K562 (cell line): ENCODE measurements at places on chromosomes 5 and 9. TPM values are rescaled to one million over a fixed set of nuclear protein-coding genes. Genes with fewer than 3 reads are reported as not detected.

The OR1Q1 gene
- polyA plus RNA-seq = not detected in 2 replicates

The RFESD gene
- polyA plus RNA-seq = 102 and 125 TPM in 2 replicates

The SPATA31A3 gene
- 0.11 TPM in 1 of 2 replicates, not detected in the other for polyA plus RNA-seq

The FOXD4L3 gene
- polyA plus RNA-seq = not detected in 2 replicates

The GPR151 gene
- not detected in 2 replicates for polyA plus RNA-seq

The SERF1A gene
- 0.38 and 3.2 TPM in 2 replicates for polyA plus RNA-seq

The NTNG2 gene
- 0.01 TPM in 1 of 2 replicates, not detected in the other for polyA plus RNA-seq

DNA sequence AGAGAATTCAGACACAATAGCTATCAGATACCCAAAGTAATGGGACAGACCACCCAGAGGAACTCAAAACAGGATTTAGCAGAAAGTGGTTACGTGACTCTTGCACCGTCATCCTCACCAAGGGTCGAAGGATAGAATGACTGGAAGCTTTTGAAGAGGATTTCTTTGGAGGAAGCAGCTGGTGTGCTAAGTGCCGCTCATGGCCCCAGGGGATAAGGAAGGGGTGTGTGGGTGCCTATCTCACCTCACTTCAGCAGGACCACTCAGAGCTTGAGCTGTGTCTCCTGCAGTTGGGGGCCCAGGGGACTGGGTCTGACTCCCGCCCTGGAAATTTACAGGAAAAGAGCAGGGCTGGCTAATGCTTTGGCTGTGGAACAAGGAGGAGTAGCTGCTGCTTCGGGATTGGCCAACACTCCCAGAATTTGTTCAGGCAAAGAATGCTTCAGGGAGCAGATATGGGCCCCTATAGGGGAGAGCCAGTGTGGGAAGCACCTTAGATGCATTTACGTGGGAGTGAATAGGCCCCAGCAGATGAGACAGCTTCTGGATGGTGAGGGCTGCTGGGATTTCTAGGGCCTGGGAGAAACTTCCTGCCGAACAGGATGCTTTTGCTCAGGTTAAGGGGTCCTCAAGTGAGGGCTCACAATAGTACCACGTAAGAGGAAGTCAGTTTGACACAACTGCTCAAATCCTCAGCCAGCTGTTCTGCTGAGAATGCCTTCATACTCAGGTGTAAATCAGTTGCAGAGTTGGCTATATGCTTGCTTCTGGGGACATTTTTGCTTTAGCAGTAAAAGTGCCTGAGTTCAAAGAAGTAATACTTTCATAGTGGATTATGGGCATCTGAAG is 29.1 kb upstream of the TOMM5 start:
- DNase-seq = no peak

DNA sequence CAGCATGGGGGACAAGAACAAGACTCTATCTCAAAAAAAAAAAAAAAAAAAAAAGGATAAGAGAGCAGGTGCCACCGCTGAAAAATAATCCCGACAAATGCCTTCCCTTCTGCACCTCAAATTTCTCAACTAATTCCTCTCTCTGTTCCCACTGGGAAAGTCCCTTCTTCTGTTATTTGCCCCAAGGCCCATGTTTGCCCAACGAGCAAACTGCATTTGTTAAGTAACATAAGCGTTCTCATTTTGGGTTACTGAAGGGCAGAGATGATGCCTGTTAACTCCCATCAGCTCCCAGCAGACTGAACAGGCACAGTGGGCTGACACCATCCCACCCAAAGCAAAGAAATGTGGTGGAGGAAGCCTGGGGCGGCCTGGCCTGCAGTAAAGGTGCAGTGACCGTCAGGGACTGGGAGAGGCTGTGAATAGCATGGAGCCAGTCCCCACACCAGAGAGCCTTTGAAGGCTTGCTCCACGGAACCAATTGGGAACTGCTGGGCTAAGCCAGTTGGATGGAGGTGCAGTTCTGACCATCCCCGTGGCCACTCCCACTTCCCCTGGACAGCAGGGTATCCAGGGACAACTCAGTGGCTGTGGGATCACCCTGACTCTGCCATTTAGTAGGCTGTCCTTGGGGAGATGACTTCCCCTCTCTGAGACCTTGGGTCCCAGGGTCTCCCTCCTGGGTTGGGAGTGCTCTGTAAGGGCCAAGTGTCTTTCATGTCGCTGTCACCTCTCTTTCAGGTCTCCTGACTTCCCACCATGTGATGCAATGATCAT is 149.7 kb upstream of the IER5L start:
- no peak for DNase-seq

GRCh38 chr5:135220394-135221186 is 178.4 kb downstream of the MACROH2A1 start:
- DNase-seq = no peak

DNA sequence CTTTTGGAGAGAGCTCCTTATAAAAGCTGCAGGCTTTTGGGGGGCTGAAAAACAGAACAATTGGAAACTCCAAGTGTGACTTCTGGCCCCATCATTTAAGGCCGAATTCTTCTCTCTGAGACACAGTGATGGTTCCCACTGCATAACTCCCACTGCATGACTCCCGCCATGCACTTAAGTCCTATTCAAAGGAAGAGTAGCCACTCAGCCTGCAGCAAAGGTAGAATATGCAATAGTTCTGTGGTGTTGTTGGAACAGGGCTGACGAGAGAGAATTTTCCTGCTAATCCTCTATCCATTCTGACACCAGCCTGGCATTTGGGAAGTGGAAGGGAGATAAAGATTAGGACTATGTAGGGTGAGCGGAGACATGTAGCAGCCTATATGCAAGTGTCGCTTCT is 185.6 kb upstream of the ZNF462 start:
- DNase-seq = no peak

DNA sequence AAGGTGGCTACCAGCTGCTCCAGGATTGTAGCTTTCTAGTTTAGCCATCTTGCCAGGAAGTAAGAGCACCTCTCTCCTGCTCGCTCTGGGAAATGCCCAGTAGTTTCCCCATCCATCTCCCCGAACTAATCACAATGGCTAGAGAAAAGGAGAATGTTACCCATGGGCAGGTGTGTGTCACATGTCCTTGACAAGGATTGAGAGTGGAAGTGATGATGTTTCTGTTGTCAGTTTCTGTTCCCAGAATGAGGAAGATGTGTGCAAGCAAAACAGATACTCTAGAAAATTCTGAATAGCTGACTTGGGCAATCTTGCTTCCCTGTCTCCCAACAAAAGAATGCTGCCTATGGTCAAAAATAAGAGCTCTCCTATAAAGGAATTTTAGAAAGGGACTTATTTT is 429.5 kb downstream of the EBF1 start:
- DNase-seq = no peak

GRCh38 chr5:141326088-141326854 is 4.0 kb upstream of the PCDHGA1 start:
- peak; percentile 63 for DNase-seq

DNA sequence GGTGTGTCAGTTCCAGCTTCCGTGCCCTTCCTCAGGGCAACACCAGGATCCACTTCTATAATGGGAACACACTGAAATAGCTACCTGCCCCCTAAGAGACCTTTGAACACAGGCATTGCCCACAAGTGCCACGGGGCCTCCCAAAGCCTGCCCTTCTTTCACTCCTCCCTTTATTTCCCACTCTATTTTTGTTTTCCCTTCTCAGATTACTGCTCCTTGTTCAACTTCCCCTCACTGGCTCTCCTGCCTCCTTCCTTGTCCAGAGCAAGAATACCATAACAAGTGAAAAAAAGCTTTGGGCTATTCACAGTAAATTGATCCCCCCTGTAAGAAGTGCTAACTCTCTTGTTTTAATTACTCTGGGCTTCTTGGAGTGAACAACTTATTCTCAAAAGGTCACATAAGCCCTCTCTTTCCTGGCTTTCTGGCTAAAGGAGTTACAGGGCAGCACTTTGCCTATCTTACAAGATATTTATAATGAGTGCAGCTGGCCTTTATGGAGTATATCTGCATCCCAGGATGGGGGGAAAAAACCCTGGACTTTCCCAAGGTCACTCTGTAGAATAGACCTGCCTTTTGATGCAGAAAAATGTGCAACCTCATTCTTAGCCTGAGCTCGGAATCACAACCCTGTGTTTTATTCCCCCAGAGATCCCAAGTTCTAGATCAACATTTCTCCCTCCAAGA is 11.3 kb downstream of the CTXN3 start:
- DNase-seq = no peak

DNA sequence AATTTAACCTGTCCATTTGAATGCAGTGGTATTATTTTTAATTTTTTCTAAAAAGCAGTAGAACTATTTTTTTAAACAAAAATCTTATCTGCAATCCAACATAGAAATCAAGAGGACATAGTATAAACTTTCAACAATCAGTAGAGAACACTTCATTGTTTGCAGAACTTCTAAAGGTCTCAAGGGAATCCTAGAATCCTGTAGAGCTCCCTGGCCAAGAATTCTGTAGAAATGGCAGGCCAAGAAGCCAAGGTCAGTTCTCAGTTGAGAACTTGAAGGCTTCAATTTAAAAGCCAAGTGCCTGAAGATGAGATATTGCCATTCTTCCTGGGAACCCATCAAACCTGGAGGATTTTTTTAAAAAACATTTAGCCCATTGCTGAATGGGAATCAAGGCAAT is 199.2 kb upstream of the KLF4 start:
- no peak for DNase-seq

DNA sequence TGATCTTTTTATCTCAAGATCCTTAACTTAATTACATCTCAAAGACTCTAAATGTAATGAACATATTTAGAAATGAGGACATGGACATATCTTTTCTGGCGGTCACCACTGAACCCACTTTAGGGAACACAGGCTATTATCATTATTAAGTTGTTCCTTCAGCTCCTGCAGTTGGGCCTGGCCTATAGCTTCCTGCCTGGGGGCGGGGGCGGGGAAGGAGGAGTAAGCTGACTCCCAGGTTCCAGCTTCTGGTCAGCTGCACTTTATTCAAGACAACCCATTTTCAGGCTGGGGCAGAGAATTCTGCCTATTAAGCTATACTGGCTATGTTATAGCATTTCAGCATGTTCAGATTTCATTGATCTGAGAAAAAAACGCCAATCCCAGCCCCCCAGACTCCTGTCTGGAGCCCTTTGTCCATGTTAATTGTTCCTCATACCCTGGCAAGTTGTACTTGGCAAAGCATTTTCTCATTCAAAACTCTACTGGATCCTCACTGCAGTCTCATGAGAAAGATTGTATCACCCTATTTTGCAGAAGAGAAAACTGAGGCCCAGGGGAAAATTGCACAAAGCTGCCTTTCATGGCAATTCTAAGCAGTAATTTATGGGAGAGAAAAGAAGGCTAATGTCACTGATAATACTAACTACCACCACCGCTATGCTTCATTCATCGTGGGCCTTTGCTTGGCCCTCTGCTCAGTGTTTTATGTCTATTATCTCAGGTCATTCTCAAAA is 25.1 kb downstream of the COL15A1 start:
- DNase-seq = peak; percentile 31

GRCh38 chr9:35341585-35341984 is 148.3 kb upstream of the RUSC2 start:
- no peak for DNase-seq

DNA sequence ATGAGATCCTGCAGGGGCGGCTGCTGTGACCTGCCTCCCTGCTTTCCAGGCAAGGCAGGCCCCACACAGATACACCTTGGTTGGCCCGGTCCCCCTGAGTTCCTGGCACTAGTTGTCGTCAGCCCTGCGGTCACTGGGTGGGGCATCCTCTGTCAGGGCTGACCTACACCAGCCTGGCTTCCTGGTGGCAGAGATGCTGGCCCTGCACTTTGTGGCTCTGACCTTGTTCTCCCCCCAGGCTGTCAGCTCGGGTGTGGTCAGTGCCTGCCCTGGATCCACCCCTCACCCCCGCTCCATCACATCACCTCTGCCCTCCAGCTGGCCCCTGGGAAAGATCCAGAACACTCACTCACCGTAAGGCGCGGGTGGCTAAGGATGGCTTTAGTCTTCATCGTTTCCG is 74.1 kb downstream of the PHF2 start:
- no peak for DNase-seq

GRCh38 chr5:36459176-36460135 is 146.9 kb upstream of the SLC1A3 start:
- DNase-seq = peak; percentile 68

GRCh38 chr5:126600631-126601511 is at the start of gene PHAX:
PHAX (plus strand) TSS chr5:126600947; CDS start chr5:126600963, 16 bp downstream.
- peak; percentile 87 for DNase-seq

DNA sequence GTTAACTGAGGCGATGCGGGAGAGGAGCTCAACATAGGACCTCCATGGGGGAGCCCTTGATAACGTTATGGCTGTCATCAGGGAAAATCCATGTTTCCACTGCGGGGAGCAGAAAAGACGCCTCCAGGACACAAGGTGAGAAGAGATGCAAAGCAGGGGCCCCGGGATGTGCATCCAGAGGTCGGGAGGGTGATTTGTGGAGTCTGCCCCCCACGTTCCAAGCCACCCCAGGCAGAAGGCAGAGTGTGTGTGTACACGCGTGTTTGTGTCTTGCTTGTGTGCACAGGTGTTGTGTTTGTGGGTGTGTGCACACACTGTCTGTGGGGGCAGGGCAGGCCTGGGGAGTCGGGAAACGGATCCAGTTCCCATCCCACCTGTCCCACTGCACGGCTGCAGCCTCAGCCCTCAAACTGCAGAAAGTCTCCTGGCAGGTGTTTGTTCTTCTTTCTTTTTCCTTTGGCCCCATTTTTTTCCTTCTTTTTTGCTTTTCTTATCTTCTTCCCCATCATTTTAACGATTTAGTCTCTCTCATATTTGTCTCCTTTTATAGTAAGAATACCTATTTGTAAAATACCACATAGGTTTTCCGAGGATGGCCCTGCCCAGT is 17.4 kb upstream of the PLEKHG4B start:
- DNase-seq = no peak

- peak; percentile 29 for DNase-seq
Observed at GRCh38 chr5:173890195-173890991, 2.2 kb downstream of the CPEB4 start.

DNA sequence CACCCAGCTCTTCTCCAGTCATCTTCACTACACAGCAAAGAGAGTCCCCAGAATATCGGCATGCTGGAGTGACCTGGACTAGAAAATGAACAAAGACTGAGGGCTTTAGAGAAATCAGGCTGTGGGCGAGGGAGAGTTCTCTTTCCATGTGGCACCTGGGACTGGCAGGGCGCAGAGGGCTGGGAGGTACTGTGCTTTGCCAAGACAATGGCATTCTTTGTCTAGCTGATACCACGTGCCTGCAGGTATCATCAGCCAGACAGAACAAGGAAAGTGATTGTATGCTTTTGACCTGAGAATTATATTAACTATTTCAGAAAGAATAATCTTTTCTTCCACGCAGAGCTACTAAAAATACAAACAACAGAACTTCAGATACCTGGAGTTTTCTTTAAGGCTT is 30.5 kb downstream of the DDX31 start:
- no peak for DNase-seq

DNA sequence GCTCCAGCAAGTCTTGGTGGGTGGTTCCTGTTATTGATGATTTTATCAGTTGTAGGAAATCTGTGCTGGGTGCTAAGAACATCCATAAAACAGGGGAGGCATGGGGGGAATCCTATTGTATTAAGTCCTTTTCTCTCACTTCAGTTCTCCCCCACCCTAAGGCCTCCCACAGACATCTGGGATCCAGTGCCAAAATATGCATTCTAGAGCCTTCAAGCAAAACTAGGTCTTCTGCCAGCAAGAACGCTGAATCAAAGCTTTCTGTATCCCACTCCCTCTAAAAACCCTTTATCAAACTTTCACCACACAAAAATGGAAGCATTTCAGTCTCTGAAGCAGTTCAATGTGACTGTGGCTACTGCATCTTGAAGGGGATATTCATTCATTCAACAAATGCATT is 281.9 kb downstream of the GAS1 start:
- no peak for DNase-seq
